ENCODE measurements at places on chromosomes 1 and 21.

DNA sequence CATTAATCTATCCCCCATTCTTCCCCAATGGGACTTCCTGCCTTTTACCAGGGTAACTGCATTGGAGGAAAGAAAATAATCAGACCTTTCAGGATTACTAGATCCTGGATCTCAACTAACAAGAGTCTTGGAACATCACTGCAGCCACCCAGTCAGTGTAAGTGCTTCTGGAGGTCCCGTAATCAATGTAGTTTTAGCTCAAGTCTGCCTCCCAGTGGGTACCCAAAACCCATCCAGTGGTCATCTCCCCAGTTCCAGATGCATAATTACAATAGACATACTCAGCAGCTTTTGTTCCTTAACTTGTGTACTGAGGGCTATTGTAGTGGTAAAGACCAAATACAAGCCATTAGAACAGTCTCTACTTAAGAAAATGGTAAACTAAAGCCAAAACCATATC, 319.1 kb downstream of the GPATCH2 start:
- no peak for DNase-seq

- no peak for DNase-seq
Observed at GRCh38 chr1:80385650-80386049, 1379.1 kb upstream of the ADGRL4 start.

GRCh38 chr1:228280961-228281591, 73.2 kb downstream of the OBSCN start:
- no peak for DNase-seq

DNA sequence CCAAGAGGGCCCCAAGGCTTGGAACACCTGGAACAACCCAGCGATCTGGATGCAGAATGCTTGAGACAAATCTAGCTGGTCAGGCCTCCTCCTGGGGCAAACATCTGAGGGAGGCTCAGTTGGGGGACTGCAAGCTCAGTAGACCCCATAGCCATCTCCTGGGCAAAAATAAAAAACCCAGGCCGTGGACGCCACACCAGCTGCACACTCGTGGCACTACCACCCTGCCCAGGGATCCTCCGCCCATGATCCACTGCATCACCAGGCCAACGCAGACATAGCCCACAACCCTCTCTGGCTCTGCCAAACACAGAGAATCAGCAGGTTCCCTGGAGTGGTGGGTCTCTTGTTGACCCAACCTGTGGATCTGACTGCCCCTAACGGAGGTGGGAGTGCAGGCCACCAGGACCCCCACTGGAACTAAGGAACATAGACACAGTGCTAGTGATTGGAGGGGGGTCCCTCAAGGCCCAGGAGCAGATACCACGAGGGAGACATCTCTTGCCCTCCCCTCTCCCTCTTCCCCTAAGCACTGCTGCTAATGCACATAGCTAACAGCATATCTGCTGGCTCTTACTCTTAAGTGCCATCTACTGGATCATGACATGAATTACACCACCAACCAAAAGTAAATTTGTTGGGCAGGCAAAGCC, 147.2 kb downstream of the CHD1L start:
- DNase-seq, result no peak

DNA sequence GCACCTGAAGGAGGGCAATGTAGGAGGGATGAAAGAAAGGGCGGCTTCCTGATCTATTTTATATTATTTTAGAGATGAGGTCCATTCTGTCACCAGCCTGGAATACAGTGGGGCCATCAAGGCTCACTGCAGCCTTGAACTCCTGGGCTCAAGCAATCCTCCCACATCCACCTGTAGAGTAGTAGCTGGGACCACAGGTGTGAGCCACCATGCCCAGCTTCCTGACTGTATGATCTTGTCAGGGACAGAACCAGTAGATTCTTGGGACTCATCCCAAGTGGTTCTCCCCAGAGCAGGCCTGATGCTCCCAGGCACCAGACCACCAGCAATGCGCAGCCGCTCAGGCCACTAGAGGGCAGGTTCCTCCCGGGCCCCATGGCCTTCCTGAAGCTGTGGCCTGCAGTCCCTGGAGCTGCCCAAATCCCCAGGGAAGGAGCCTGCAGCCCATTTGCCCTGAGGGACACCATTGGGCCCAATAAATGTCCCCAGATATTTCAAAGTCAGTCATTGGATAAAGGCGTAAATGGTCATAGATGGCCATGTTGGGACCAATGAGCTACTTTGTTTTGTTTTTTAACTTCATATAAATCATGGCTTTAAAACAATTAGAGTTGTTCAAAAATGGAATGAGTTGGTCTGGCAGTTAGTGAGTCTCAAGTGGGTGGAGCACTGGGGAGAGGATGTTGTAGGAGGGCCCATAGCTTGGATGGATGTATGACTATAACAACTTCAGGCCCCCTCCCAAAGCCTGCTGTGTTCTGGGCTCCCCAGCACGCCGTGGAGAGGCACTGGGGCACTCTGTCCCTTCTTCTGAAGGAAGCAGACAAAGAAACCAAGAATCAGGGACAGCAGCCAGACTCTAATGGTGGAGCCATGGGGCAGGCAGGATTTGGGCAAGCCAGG, 44.7 kb upstream of the GOLT1A start:
- no peak for DNase-seq

DNA sequence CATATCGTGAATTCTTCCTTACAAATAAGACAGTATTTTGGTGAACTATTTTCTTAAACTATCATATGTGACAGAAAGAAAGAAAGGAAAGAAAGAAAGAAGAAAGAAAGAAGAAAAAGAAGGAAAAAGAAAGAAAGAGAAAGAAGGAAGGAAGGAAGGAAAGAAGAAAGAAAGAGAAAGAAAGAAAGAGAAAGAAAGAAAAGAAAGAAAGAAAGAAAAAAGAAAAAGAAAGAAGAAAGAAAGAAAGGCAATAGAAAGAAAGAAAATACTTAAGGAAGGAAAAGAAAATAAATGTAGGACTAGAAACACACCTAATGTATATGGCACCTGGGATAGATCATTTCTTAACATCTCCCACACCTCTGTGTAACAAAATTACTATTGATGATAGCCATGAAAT, 120.4 kb downstream of the PLA2G4A start:
- DNase-seq, result no peak

DNA sequence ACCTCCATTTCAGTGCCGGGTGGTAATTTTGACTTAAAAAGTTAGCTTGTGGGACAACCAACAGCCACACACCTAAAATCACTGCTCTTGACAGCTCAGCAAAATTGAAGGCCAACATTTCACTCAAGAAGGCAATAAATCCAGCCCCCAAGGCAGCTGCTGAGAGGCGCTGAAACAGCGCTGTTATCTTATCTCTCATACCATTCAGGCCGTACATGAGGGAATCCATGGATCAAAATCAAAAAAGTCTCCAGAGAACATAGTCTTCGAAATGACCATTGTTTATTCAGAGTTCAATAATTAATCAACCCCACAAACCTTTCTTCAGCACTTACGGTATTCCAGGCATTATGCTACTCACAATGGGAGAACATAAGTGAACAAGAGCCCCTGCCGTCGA, 38.5 kb downstream of the ZBTB18 start:
- DNase-seq, result no peak

GRCh38 chr1:55076356-55076755, 37.0 kb downstream of the PCSK9 start:
- no peak for DNase-seq

- no peak for DNase-seq
Observed at GRCh38 chr1:208785629-208786028, 541.4 kb upstream of the PLXNA2 start.

- no peak for DNase-seq
Observed at GRCh38 chr1:154446292-154446691, 41.1 kb downstream of the IL6R start.

GRCh38 chr1:87129038-87129437, 199.6 kb upstream of the LMO4 start:
- no peak for DNase-seq

GRCh38 chr1:117205368-117205767, 5.4 kb downstream of the VTCN1 start:
- no peak for DNase-seq

DNA sequence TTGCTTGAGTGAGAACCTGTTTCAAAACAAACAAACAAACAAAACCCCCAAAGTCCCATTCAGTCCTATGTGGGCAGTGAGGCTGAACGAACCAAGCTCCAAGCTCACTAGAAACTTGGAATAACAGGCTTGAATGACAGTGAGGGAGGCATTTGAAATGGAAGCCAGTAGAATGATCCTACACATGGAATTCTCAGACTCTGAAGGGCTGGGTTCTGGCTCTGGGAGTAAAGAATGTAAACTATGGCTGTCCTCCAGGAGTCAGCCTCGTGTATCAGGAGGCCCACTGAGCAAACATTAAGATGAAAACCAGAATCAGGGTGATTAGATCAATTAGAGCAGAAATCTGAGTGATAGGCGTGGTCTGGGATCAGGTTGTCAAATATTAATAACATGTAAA, 14.9 kb downstream of the PCP4L1 start:
- DNase-seq, result no peak

DNA sequence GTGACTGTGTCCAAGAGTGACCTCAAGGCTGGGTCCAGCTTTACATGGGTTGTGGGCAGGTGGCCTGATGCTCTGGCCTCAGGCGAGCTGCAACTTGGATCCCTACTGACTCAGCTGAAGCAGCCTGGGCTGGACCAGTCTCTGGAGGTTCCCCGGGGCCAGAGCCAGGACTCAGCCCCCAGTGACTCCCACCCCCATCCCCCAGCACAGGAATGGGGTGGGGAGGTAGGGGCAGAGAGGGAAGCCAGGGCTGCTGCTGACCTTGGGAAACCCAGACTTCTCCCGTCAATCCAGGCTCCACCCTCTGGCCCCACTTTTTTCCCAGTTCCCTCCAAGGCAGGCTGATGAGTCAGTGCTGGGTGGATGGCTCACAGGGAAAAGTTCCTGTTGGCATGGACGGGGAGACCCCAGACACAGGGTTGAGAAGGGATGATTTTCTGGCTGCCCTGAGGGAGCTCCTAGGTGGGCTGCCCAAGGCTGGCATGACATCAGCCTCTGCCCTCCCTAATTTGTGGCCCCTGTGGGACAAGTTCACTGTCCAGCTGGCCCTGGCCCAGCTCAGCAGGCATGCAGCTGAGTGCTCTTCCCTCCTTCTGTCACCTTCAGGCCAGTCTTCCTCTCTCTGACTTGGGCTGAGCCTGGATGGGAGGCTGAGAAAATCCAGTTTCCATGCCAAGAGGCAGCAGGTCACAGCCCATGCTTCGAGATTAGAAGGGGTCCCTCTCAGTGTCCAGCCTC, 2.2 kb downstream of the ZC3H12A start:
- no peak for DNase-seq

DNA sequence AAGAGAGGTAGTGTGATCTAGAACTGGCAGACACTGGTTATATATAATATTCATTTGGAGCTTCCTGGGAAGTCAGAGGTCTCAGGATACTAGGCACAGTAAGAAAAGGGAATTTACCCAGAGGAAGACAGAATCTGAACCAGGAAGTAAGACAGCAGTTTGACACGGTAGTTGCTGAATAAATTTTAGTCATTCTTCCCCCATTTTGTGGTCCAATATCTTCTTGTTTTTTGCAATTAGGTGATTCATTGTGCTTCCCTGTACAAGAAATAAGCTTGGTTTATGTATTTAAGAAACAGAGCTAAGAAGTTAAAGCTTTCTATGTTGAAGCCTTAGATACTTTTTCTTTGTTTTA, 1.3 kb downstream of the TMEM167B start:
- no peak for DNase-seq

DNA sequence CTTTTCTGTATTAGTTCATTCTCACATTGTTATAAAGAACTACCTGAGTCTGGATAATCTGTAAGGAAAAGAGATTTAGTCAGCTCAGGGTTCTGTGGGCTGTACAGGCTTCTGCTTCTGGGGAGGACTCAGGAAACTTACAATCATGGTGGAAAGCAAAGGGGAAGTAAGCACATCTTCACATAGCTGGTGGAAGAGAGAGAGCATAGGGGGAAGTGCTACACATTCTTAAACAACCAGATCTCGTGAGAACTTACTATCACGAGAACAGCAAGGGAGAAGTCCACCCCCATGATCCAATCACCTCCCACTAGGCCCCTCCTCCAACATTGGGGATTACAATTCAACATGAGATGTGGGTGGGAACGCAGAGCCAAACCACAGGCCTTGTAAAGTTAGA, 37.9 kb upstream of the AHCTF1 start:
- no peak for DNase-seq

DNA sequence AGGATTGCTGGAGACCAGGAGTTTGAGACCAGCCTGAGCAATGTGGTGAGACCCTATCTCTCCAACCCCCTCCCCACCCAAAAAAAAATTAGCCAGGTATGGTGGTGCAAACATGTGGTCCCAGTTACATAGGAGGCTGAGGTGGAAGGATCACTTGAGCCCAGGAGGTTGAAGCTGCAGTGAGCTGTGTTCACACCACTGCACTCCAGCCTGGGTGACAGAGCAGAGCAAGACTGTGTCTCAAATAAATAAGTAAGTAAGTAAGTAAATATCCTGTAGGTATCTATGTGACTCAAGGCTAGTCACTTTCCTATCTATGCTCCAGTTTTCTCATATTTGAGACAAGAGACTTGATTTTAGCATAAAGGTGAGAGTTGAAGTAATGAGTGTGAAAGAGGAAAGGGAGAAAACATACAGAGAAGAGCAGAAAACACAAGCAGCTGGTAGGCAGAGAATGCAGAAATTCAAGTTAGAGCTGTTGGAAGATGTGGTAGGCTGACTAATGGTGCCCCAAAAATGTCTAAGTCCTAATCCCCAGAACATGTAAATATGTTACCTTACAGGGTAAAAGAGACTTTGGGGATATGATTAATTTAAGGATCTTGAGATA, 7.5 kb downstream of the PPP1R12B start:
- DNase-seq, result no peak

GRCh38 chr1:103461161-103462105, 64.1 kb upstream of the RNPC3 start:
- no peak for DNase-seq

- DNase-seq, result no peak
Observed at GRCh38 chr21:19547951-19548840, 1144.6 kb upstream of the TMPRSS15 start.

DNA sequence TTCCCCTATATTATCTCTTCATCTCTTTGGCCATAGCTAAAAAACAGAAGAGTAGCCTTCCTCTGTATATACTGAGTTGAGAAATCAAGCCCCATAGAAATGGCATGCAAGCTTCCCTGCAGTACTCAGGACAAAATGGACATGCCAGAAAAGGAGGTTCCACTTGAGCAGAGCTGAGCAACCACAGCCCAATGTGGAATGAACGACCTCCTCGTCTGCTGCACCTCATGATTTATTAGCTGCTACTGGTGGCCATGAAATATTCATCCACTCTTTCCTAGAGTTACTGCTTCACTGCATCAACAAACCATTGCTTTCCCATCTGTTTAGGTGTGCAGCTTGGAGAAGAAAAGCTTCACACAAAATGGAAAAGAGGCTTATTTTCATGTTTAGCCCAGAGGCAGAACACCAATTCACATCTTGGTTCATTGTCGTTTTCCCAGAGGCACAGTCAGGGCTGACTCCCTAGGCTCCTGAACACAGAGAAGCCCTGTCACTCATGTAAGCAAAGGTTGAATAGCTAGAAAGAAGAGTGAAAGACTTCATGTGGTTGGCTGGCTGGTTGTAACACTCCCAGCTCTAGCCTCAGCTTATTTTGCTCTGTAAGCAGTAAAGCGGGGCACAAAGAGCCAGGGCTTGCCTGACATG, 148.0 kb downstream of the TSEN15 start:
- DNase-seq, result no peak

GRCh38 chr1:157700732-157701131, at the start of gene FCRL3:
Gene FCRL3, minus strand, starts transcription at chr1:157700769. Its CDS starts 280 bp downstream, at chr1:157700489.
- no peak for DNase-seq

Measured in GM12864 (cell line).